Pulmonary artery endothelial cell (primary cell): ENCODE measurements at places on chromosomes 3 and 15. TPM values are rescaled to one million over a fixed set of nuclear protein-coding genes. Genes with fewer than 3 reads are reported as not detected.

Gene CORO2B
- 3.4 and 5.0 TPM in 2 replicates for total RNA-seq

Gene ITIH1
- total RNA-seq: not detected in 2 replicates

Gene CYP19A1
- not detected in 2 replicates for total RNA-seq

Gene MAGI1
- total RNA-seq: 24.5 and 28.1 TPM in 2 replicates

Gene IL5RA
- not detected in 2 replicates for total RNA-seq

Gene ERC2
- total RNA-seq: 0.53 and 1.6 TPM in 2 replicates

Gene STRIT1
- not detected in 2 replicates for total RNA-seq

Gene DAZL
- total RNA-seq: not detected in 2 replicates

Gene RTP1
- not detected in 2 replicates for total RNA-seq

Gene RAD51
- total RNA-seq: 9.2 and 12.9 TPM in 2 replicates
